Activated CD4-positive, alpha-beta T cell treated with anti-CD3 and anti-CD28 coated beads for 4 hours (primary cell): ENCODE measurements at places on chromosomes 2 and 18.

- no peak for DNase-seq
Measured at GRCh38 chr2:46385786-46386577, 88.8 kb downstream of the EPAS1 start.

DNA sequence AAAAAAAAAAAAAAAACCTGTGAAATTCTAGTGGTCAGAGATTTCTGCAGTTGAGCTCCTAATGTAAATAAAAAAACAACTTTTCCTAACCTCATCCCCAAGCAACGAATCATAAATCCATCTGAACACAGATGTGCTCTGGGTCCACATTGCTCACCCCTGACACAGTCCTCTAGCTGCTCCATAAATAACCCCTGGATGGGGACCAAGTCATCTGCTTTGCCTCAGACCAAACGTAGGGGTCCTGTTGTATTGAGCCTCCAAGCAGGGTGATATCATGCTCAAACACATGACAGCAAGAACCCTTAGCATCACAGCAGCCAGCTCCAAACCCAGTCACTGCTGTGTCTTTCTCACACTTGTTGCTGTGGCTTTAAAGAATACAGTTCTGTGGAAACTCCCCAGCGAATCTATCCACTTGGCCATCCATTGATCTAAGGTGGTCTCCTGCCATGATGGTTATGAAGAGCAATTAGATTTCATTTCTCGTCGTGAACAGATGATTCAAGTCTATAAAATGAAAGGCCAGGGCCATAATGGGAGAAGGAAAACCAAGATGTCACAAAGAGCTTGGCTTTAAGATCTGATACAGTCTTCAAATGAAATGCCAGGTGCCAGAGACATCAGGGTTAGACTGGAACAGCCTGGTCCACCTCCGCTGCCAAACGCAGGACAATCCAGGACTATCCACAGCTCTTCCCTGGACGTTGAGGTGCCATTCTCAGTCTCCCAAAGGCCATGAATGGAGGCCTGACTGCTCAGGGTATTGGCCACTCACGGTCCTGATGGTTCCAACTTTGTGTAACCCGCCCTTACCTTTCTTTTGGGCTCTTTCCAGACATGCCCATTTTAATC, 39.0 kb downstream of the TBC1D8 start:
- DNase-seq = no peak

GRCh38 chr18:54296062-54296461, 26.7 kb downstream of the POLI start:
- DNase-seq = no peak

GRCh38 chr18:67260841-67261240, 255.7 kb downstream of the DSEL start:
- DNase-seq = no peak

GRCh38 chr18:36298126-36298741, 721 bp downstream of the FHOD3 start:
- no peak for DNase-seq

DNA sequence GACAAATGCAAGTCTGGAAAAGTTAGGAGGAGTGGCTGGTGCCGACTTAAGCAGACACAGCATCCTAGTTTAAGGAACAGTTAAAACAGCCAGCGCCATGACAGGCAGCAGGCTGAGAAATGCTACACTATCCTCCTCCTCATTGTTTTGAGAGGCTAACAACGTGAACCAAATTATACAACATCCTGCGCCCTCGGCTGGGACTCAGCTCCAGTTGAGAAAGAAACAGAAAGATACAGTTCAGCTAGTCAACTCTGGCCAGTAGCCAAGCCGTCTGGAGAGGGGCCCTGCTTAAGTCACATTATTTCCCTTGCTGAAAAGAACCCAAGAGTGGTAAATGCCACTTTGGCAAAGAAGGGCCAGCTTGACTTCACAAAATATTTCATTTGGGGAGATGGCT, 90.2 kb downstream of the BCL11A start:
- no peak for DNase-seq

GRCh38 chr2:10490806-10491291, 42.7 kb upstream of the ODC1 start:
- DNase-seq = no peak

DNA sequence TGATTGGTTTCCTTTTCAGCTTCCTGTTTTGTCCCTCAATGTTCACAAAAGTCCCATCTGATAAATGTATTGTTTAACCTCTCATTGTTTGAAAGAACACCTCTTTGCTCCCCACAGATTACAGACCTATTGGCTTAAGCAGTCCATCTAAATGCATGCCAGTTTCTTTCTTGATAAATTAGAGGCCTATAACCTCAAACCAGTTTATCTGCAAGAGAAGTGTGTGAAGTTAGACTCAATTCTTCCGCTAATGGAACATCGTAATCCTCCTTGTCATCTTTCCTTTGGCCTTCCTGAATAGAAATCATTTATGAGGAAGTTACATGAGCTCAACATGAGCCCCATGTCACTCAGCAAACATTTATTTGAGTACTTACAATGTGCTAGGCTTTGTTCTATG, 74.0 kb downstream of the FRZB start:
- DNase-seq = no peak

DNA sequence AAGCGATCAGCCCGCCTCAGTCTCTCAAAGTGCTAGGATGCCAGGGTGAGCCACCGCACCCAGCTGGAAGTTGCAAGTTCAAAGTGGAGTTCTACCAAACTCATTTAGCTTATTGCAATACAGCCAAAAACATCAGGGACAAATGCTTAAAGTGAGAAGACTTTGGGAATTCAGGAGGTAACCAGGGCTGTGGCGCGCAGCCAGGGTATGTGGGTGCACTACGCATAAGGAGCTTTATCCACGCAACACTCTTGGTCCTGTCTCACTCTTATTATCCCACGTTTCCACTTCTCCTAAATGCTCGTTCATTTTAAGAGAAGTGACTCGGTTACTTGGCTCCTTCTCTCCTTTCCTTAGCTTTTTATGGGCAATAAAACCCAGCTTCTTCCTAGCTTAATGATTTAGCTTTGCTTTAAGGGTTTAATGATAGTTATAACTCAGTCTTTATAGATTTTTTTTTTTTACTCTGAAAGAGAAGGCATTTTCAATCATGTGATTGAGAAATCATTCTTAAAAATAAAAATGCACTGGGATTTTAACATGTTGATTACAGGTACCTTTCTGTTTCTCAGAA, 199.8 kb downstream of the KCNE4 start:
- no peak for DNase-seq

DNA sequence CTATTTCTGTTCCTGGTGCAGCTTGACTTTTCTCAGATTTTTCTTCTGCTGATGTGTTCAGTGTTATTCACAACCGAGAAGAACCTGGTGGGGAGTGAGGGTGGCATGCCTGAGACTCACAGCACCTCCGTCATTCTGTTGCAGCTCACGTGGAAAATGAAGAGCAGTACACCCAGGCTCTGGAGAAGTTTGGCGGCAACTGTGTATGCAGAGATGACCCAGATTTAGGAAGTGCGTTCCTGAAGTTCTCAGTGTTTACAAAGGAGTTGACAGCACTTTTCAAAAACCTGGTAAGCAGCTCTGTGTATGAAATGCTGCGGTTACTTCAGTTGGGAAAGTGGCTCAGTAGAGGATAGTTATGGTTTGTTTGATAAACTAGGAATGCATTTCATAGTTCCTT, 90.5 kb downstream of the ASAP2 start:
- DNase-seq = no peak

DNA sequence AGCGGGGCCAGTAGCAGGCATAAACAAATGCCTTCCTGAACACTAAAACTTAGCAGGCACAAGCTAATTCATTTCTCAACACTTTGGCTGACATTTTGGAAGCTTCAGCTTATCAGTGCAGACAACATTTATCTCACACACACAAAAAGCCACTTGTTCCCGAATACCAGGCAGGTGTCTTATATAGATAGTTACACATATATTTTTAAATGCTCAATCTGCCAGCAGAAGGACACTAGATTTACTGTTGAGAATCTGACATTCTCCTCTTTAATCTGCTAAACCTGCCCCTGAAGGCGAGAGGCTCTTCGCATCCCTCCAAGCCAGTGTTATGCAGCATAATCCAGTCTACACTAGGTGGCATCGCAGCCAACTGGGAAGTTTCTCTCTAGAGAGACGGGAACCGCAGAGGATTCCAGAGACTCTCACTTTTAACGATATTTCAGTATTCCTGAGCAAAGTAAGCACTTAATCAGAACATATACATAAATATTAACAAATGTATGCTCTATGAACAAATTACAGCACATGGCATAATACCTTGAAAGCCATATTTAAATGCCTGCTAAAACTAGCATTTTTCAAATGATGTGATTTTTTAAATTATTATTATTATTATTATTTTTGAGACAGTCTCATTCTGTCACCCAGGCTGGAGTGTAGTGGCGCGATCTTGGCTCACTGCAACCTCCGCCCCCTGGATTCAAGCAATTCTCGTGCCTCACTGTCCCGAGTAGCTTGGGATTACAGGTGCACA, 90.2 kb upstream of the SCG2 start:
- DNase-seq = no peak

DNA sequence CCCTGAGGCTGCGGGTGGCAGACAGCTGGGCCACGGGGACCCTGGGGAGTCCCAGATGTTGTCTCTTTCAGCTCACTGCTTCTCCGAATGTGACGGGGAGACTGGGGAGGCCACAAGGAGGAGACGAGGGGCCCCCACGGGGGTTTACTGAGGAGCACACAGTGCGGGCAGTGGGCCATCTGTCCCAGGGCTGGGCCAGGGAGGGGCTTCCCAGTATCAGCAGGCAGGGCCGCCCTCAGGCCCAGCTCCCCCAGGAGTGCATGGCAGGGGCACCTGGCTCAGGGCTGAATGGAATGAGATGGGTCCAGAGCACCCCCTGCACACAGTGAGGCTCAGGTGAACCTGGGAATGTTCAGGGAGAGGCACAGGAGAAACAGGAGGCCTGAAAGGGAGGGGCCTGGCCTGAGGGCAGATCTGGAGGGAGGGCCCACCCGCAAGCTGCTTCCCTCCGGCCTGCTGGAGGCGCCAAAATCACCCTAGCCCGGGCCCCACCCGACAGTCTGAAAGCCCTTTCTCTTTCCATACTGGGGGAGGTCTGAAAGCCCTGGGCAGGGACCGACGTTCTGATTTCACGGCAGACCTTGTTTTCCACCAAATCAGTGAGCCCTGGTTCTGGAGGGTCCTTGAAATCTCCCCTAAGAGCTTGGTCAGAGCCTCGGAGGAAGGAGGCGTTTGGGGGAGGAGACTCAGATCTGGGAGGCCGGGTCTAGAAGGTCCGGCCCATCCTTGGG, 35.5 kb upstream of the PTMA start:
- no peak for DNase-seq

DNA sequence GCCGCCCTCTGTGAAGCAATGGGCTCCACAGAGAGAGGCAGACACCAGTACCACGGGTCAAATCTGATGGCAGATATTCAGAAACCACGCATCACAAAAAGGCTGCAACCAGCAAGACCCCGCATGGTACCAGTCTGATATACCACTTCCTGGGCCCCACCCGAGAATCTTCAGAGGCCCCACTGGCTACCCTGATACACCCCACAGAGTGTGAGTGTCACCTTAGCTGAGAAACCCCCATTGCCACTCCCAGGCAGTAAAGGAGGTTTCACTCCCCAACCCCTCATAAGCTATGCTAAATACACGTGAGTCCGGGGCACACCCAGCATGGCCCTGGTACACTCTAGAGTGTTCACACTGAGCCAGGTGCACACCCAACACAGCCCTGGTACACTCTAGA, 160.0 kb downstream of the EIPR1 start:
- DNase-seq = no peak

- DNase-seq = no peak
Measured at GRCh38 chr2:240648155-240648649, 22.9 kb downstream of the GPR35 start.

DNA sequence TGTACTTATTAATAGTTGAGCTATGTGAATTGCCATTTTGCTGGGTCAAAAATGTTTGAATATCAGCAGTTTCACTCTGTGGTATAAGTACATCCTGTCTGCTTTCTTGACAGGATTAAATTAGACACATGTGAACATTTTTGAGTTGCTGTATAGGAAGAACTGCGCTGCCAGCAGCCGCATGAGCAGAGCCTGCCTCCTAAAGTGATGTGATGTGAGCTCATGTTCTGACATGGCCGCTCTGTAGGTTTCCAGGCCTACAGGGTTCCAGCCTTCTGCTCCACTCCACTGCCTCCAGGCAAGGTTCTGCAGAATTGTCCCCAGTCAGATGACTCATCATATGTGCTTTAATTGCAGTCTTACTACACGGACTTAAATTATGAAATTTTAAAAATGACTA, 119.7 kb upstream of the NFATC1 start:
- DNase-seq = no peak

- DNase-seq = no peak
Measured at GRCh38 chr18:58570360-58571064, 58.4 kb downstream of the ALPK2 start.

DNA sequence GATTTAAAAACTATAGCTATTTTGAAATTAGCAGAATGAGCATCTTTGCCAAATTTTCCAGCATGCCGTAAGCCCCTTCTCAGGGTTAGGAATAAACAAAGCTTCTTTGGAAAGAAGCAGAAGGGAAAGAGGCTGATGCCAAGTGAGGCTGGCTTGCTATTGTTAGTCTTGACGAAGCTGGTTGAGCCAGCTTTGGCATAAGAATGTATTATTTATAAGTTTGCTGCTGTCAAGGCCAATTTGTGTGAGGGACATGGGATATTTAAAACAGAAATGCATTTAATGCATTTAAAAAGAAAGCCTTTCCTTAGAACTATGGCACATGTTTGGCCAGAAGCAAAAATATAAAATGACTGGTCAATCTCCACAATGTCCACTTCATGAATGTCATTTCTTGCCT, 52.5 kb upstream of the TTN start:
- DNase-seq = no peak

DNA sequence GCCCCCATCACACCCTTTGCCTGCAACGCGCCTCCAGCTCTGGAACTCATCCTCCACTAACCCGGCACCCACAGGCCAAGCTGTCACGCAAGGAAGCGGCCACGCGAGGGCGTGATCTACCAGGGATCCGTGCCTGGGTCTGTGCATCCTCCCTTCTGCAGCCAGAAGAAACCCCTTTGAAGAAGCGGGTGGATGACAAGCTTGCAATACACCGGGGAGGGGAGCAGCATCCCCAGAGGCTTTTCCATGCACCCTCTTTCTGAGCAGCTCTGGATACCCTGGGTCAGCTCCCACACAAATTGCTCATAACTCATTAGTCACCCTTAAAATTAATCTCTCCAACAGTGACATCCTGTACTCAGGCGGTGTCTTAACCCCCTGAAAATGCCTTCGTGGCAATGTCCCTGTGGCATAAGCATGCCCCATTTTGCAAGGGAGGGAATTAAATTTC, 47.6 kb downstream of the PDCL3 start:
- DNase-seq = peak; percentile 79

DNA sequence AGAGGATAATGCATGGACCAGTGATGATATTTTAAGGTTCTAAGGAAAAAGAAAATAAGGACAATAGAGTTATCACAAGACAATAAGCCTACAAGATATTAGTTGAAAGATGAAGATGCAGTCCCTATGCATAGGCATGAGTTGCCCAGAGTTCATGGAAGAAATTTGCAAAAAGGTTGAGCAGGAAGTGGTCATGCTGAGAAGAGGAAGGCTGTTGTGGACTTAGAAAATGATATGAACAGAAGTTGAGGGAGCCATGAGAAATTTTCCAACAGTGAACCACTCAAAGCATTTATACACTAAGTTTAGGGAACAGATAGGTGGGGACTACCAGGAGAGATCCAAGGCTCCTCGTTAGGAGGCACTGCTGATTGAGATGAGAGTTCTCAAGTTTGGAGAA, 3.5 kb downstream of the OSBPL6 start:
- no peak for DNase-seq
